Left cardiac atrium (tissue), 4 donors: ENCODE measurements at places on chromosomes 13 and 19. TPM values are rescaled to one million over a fixed set of nuclear protein-coding genes. Genes with fewer than 3 reads are reported as not detected.
A peak's percentile ranks its signal among the peaks of the same experiment; 100 is the strongest.

The KLK10 gene
- 0.26 TPM for total RNA-seq

DNA sequence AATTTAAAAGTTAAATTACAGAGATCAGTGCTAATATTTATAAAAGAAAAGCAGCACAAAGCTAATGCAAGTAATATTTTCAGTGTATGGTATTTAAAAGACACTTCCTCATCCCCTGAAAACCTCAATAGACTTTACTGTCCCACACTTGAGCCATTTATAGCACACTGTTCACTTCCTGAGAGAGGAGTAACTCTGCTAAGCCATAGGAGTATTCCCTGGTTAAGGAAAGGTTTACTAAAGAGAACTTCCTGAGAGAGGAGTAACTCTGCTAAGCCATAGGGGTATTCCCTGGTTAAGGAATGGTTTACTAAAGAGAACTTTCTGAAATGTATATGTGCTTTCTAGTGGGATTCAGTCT lies 159.4 kb downstream of the NHLRC3 start:
- DNase-seq, result no peak

DNA sequence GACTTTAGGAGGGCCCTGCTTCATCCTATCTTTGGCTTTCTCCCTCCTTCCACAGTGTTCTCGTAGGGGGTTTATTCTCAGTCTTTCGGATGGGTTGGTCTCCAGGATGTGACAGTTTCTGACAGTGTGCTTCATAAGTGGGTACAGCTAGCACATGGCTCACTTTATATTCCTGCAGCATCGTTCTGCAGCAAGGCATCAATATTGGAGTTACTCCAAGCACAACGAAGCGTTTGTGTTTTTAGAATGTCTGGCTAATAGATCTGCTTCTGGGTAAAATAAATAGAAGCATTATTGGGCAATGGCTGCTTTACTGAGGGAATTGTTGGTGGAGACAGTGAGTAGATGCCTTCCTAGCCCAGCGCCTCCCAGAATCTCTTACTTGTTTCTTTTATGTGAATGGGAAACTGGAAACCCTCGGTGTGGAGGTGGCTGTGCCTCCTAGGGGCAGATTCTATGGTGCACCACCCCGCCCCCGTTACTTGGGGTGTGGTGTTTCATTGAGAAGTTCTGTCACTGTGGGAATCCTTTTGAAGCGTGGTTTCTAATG lies 2.0 kb downstream of the FARP1 start:
- DNase-seq, result no peak

- DNase-seq, result no peak
Measured at GRCh38 chr13:50940509-50940908, 30.9 kb downstream of the RNASEH2B start.

DNA sequence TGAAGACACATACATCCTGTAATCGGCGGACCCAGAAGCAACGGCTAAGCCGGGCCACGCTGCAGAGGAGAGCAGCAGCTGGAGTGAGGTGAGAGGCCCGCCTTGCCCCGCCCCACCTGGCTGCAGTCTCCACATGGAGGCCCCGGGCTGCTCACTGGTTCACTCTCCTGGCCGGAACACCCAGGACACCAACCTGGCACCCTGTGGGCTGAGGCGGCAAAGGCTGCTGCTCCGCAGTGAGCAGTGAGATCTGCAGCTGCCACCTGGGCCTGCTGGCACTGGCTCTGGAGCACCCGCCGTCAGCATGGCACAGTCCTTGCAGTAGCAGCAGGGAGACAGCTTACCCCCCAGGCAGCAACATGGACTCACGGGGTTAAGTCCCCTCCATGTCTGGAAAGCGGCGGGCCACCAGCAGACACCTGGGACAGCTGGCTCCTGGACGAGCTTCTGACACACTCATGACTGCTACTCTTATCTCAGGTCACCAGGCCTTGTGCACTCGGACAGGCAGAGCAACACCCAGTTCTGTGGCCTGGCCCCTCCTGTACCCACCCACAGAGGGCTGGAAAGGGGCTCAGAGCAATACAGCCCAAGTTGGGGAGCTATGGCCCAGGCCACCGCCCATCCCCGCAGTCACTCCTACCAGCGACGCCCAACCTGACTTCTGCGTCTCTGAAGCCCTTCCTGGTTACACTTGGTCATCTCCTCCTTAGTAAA lies 13.2 kb upstream of the KPTN start:
- DNase-seq, result no peak

The DCT gene
- 0.09 TPM for total RNA-seq

DNA sequence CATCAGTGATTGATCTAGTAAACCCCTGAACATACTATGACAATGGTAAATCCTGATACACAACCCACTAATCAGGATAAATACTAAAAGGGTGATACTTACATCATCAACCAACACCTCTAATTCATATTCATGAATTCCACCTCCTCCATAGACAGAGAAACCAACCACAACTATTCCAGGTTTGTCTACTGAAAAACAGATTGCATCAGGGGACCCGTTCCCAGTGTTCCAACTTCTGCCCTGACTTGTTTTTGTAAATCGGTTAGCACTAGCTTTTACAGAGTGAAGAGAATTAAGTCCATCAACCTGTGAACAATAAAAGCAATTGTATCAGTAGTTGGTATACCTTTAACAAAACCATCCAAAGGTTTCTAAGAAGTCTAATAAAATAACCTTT lies 149.2 kb downstream of the MYCBP2 start:
- no peak for DNase-seq

GRCh38 chr13:28529836-28530235 lies 34.9 kb upstream of the FLT1 start:
- DNase-seq, result no peak

DNA sequence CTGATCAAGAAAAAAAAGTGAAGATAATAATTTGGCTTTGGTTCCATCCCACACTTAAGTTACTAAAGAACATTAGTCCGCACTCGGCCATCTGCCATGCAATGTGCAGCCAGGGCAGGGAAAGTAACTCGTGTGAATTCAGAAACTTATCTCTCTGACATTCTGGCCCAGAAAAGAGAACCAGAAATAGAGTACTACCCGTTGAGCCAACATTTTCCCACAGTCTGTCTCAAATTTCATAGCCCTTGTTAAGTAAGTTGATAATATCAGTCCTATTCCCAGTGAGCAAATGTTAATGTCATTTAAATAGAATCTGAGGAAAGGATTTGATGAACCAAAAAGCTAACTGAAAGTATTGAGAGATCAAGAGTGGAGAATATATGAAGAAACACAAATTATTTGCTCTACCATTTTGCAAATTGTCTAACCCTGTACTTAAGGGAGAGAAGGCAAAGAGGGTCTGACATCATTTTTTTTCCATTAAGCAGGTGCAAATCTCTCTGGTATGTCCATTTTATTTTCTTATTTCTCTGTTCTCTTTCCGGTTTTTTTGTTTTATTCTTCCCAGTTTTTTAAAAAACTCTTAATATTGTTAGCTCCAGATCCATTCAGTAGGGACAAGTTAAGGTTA lies 156.3 kb downstream of the NDFIP2 start:
- DNase-seq, result peak; percentile 80

The NALCN gene
- 14.9 TPM for total RNA-seq

The SCEL gene
- 0.15 TPM for total RNA-seq

- no peak for DNase-seq
Measured at GRCh38 chr19:944663-945241, 18.9 kb downstream of the ARID3A start.

The POP4 gene
- total RNA-seq, result 50.8 TPM

GRCh38 chr19:45524575-45525129 lies 17.4 kb downstream of the VASP start:
- no peak for DNase-seq

DNA sequence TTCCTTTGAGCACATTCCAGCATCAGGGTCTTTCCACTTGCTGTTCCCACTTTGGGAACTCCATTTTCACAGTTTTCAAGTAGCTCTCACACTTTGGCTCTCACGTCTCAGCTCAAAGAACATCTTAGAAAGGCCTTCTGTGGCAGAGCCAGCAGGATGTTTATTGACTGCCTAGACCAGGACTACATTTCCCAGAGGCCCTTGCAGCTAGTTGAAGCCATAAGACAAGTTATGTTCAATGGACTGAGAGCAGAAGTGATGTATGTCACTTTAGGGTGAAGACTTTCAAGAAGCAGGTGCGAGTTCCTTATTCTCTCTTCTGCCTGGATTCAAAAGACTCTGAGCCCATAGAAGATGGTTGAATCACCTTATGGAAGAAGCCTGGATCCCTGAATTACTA lies 4.3 kb upstream of the HAUS5 start:
- no peak for DNase-seq

GRCh38 chr13:71274923-71275608 lies 591.9 kb downstream of the DACH1 start:
- DNase-seq, result no peak

The PEAK3 gene
- 1.0 TPM for total RNA-seq

The CACNG6 gene
- 0.21 TPM for total RNA-seq

DNA sequence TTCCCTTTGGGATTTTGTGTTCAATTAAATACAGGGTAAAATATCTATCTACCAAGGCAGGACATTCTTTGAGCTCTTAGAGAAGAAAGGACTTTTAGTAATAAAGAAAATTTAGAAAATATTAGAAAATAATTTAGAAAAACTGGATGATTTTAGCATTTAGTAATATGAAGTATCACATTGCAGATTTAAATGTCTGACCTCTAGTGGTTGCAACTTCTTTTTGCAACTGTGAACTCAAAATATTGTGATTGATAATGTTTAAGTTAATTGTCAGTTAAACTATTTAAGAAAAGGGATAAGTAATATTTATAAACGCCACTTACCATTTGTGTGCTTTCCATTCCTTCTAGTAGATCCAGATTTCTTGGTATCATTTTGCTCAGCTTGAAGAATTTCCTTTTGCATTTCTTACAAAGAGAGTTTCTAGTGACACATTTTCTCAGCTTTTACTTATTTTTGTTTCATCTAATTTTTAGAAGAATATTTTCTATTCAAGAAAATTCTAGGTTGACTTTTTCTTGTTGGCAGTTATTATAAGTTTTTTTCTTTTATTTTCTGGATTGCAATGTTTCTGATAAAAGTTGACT lies 10.3 kb upstream of the POSTN start:
- no peak for DNase-seq

The LGALS14 gene
- total RNA-seq, result not detected

DNA sequence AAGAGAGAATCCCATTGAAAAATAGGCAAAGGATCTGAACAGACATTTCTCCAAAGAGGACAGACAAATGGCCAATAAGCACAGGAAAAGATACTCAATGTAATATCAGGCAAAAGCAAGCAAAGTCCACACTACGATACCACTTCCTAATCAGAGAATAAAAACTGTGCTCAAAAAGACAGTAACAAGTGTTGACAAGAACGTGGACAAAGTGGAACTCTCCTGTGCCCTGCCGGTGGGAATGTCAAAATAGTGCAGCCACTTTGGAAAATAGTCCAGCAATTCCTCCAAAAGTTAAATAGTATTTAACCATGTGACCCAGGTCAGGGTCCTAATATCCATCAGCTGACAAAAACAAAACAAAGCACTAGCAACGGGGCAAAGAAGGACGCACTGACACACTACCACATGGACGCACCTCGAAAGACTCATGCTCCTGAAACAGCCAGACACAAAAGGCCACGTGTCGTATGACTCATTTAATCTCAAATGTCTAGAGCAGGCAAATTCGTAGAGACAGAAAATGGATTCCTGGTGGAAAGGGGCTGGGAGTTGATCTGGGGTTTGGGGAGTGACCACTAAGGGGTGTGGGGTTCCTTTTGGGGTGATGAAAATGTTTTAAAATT lies 5.2 kb downstream of the MIER2 start:
- no peak for DNase-seq

The SLC25A23 gene
- 69.2 TPM for total RNA-seq

The DNAJC15 gene
- 24.4 TPM for total RNA-seq

The SERP2 gene
- 12.9 TPM for total RNA-seq

The BRSK1 gene
- 19.5 TPM for total RNA-seq

- DNase-seq, result no peak
Measured at GRCh38 chr19:29800100-29800825, 11.5 kb upstream of the CCNE1 start.

The SELENOV gene
- total RNA-seq, result not detected

The RNF113B gene
- total RNA-seq, result not detected

The FXYD1 gene
- total RNA-seq, result 393 TPM

The SCGB2B2 gene
- total RNA-seq, result 0.65 TPM
